ENCODE measurements at places on chromosomes 6 and 20.

- no peak for DNase-seq
These were observed 19.6 kb downstream of the NTSR1 start for GRCh38 chr20:62728028-62728780.

- no peak for DNase-seq
These were observed 181.0 kb downstream of the COL12A1 start for GRCh38 chr6:75024828-75025227.

DNA sequence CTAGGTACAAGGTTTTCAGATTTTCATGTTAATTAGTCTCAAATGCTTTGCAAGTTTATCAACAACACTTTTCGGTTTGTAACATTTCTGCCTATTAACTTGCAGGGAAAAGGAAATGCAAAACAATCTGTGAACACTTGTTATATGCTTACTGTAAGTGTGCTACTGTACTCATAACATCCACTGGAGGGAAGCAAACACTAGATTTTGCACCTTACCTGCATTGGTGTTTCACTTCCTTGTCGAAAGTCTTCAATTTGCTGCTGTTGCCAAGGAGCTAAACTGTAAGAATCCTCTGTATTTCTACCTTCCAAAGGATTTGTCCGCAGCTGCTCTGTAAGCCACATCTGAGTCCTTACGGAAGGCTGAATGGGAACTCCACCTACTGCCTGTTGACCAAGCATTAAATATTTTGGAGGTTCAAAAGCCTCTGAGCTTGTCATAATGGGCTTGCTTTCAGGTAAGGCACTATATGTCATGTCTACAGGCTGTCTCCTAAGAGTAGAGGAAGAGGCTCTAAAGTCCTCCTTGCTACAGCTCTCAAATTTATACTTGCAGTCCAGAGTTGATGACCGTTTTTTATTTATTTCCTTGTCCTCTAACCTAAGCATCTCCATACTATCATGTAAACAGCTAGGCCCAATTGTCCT, 17.3 kb downstream of the PLN start:
- no peak for DNase-seq

DNA sequence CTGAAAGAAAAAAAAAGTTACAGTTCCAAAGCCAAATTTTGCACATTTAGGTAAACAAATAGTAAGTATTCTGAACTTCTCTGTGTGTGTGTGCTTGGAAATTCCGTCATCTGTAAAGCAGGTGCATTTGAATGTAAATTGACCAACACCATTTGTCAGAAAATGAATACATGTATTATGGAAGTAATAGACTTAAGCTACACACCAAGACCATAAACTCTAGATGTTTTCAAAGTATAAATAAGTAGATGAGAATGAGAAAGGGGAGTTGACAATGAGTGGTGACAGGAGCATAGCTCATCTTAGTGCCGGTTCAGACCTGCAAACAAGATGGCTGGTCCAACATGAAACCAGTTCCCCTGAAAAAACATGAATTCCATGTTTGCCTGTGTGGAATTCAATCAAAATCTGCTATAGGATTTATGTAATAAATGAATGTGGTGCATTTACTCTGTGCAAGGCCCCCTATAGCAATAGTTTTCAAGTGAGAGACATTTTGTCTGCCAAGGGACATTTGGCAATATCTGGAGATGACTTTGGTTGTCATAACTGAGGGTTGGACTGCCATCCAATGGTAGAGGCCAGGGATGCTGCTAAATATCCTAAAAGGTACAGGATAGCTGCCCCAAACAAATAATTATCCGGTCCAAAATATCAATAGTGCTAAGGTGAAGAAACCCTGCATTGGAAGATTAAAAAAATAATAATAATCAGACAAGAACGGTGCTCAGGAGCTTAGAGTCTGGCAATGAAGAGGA, 11.0 kb upstream of the FILIP1 start:
- no peak for DNase-seq

DNA sequence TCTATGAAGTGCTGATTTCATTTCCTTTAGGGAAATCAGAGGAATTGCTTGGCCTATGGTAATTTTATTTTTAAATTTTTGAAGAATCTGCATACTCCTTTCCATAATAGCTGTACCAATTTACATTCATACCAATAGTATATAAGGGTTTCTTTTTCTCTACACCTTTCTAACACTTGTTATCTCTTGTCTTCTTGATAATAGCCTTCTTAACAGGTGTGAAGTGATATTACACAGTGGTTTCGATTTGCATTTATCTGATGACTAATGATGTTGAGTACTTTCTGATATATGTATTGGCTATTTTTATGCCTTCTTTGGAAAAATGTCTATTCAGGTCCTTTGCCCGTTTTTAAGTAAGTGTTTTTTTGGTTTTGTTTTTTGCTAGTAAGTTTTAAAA, 40.8 kb downstream of the SMAP1 start:
- DNase-seq: no peak

GRCh38 chr6:137165375-137166246, 7.8 kb downstream of the IL22RA2 start:
- DNase-seq: no peak

- DNase-seq: no peak
These were observed at the start of gene ELOVL4 for GRCh38 chr6:79947191-79948186. ELOVL4 (minus strand) TSS chr6:79947553; CDS start chr6:79947279, 274 bp downstream.

GRCh38 chr20:22341508-22341907, 242.9 kb downstream of the FOXA2 start:
- no peak for DNase-seq

- no peak for DNase-seq
These were observed 39.0 kb upstream of the PLN start for GRCh38 chr6:118509009-118509617.

DNA sequence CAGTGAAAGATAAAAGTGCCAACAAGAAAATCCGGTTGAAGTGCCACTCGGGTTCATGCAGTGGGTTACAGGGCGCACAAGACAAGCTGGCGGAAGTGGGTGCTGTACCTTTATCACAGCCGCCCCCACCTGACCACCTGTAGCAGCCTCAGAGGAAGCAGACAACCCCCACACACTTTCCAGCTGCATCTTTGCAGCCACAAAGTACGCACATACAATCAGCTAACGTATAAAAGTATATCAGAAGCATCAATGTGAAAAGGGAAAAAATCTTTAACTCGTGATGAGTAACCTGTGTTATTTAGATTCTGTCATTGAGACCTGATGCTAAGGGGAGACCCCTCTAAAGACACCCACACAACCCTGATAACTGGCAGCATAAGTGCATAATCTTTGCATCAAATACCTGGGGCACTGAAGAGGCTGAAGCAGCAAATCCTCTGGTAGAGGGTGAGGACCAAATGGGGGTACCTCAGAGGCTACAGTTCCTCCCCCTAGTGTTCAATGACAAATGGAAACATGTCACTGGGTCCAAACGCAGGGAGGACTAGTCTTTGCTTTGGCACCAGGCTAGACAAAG, 22.1 kb downstream of the BACH2 start:
- DNase-seq: peak; percentile 78

DNA sequence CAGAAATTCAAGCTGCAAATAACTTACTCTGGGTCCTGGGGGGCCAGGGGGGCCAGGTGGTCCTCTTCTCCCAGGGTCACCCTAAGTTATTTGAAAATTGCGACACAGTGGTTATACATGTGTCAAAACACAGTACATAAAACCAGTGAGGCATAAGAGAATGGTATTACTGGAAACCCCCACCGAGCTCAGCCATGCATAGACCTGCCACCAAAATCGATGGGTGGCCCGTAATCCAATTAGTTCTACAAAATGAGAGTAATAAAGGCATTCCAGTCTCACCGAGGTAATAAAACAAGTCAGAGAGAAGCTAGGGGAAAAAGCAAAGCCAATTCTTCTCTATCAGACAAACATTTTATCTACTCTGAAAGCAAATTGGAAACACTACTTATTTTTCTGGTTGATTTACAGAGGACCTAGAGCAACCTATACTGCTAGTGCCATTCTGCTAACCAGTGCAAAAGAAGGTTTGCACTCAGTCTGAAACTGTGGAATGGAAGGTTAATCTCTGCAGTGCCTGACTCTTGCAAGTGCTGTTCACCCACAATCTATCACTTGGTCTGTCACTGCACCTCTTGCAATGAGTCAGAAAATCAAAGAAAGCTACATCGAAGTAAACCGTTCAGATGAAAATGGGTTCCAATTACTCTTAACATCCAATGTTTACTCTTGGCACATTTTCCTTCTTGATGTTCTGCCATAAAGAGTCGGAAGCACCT, 32.4 kb downstream of the COL9A1 start:
- no peak for DNase-seq

GRCh38 chr6:169249057-169249456, 4.6 kb downstream of the THBS2 start:
- no peak for DNase-seq

DNA sequence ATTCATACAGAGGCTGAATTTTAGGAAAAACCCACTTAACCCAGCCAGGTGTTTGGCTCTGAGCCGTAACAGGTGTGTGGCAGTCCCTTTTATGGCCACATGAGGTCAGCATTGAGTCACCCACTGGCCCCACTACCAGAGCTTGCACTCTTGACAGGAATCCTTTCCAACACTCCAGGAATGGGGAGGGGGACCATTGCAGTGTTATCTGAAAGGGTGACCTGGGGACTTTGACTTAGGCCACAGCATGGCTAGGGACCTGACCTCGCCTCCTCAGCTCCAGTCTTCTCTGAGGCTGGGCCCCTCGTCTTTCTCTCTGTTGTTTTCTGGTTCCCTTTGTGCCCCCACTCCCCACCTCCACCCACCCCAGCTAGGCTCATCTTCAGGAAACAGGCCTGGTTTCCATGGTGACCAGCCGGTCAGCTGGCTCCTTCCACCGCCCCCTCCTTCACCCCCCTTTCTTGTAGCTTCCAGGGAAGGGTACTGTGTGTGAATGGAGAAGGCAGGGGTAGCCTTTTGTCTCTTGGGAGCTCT, 2.1 kb upstream of the TMEM151B start:
- peak; percentile 45 for DNase-seq

- no peak for DNase-seq
These were observed 4.4 kb downstream of the PGK2 start for GRCh38 chr6:49782725-49783124.

DNA sequence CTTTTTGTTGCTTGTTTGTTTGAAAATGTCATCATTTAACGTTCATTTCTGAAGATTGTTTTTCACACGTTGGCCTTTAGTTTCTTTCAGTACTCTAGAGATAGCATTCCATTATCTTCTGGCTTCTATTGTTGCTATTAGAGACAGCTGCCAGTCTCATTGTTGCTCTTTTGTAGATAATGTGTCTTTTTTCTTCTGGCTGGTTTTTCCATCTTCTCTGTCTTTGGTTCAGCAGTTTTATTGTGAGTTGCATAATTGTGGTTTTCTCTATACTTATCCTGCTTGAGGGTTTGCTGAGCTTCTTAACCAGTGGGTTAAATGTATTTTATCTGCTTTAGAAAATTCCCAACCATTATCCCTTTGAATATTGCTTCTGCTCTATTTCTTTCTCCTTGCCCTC, 23.2 kb upstream of the AIG1 start:
- no peak for DNase-seq

DNA sequence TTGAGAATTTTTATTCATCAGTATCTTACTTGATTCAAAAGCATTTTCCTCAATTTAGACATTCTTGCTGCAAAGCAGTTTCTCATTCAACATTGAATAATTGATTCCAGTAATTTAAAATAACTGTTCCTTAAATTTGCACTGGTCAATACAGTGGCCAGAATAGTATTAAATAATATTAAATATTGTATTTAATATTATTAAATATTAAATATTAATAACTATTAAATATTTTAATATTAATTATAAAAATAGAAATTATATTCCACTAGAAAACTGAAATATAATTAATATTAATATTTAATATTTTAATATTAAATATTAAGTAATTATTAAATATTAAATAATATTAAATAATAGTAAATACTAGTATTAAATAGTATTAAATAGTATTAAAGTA, 758.8 kb downstream of the EYS start:
- no peak for DNase-seq

- no peak for DNase-seq
These were observed 41.8 kb downstream of the DSTN start for GRCh38 chr20:17611540-17612286.

DNA sequence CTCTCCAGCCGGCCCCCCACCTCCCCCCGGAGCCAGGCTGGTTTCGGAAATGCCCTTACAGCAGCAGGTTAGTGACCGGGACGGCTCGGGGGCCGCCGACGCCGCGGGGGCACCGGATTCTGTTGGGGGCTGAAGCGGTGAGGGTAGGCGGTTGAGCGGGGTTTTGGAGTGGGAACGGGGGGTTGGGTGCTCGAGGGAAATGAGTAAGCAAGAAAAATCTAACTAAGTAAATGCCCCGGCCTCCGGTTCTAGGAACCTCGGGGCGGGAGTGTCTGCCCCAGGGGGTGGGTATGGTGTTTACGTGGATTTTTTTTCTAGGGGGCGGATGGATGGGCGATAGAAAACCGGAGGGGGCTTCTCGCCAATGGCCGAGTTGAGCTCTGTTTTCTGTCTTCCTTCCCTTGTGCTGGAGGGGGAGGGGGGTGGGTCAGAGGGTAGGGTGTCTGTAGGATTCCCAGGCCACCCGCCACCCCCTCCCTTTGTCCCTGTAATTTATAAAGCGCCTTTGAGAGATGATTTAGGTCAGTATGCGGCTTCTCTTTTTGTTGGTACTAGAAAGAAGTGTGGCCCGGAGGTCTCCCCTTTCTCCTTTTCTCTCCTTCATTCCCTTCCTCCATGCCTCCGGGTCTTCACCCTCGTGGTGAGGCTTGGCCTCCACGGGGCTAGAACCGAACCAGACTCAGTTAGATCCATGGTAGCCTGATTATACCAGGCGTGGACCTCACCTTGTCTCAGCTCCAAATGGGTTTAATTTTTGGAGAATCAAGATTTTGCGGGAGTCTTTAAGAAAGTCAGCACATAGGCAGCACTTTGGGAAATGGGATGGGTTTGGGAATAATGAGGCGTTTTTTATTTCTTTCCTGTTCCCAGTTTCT, 2.3 kb downstream of the E2F3 start:
- DNase-seq: peak; percentile 50

DNA sequence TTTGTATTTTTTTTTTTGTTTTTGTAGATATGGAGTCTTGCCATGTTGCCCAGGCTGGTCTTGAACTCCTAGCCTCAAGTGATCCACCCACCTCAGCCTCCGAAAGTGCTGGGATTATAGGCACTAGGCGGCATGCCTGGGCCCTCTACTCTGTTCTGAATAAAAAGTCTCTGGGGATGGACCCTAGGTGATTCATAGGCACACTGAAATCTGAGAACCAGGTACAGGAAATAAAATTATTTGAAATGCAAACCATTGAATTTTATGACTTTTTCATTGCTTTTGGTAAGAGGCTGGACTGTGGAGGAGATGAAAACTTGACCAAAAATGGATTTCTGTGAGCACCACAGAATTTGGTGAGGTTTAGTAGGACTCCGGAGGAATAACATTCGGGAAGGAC, 117.5 kb downstream of the PRIM2 start:
- DNase-seq: no peak
